Gastroesophageal sphincter (tissue), 4 donors: ENCODE measurements at places on chromosomes 6 and 20. TPM values are rescaled to one million over a fixed set of nuclear protein-coding genes. Genes with fewer than 3 reads are reported as not detected.

Gene TMEM170B
- total RNA-seq: 8.6 TPM

Gene FAM83B
- not detected for total RNA-seq

Gene FNDC11
- not detected for total RNA-seq

- no peak overlapping the region for H3K27ac ChIP-seq
- H3K4me1 ChIP-seq: no peaks in the 10 kb centered on the region
- no peaks in the 10 kb centered on the region for H3K36me3 ChIP-seq
- ATAC-seq: no peak
- no peak overlapping the region for H3K4me3 ChIP-seq
Measured at GRCh38 chr6:42013134-42013516, 37.2 kb upstream of the TAF8 start.

DNA sequence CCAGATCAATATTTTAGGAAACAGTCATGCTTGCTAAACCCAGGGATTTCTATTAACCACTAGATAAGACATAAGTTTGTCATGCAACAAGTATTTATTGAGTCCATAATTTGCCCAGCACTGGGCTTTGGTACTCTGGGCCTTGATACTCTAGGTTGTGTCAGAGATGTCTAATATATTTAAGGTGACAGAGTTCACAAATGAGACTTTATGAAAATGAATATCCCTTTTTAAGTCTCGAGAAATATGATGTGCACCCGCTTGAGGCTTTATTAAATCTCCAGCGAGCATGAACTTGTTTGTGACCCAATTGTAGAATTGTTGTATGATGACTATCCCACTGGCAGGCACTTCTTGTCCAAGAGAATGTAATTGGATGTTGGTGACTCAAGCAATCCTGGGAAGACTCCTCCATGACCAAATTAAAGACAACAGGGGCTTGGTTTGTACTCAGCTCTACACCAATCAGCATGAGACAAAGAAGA is 109.2 kb downstream of the ESR1 start:
- H3K27ac ChIP-seq: peak overlapping the region; percentile 42
- H3K27me3 ChIP-seq: no peaks in the 10 kb centered on the region
- no peak overlapping the region for H3K4me3 ChIP-seq
- no peaks in the 10 kb centered on the region for H3K36me3 ChIP-seq
- ATAC-seq: peak; percentile 94
- H3K4me1 ChIP-seq: no peaks in the 10 kb centered on the region

DNA sequence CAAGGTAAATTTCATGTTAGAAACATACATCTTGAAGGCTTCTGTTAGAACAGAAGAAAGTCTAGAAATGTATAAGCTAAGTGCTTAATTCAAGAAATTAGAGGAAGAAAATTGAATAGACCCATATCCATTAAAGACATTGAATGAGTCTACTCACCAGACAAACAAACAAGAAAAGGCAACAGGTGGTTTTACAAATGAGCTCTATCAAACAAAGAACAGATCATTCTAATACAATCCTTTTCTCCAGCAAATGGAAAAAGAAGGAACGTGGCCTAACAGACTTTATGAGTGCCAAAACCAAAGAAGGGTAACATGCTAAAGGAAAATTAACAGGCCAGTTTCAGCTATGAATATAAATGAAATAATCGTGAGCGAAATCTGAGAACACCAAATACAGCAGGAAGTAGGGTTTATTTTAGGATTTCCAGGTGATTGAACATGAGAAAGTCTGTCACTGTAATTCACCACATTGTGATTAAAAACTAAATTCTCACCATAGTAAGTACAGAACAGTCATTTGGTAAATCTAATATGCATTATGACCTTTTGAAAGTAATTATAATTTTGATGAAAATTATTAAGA is 22.6 kb downstream of the MTHFD1L start:
- H3K27me3 ChIP-seq: no peaks in the 10 kb centered on the region
- no peak overlapping the region for H3K4me3 ChIP-seq
- no peak for ATAC-seq

DNA sequence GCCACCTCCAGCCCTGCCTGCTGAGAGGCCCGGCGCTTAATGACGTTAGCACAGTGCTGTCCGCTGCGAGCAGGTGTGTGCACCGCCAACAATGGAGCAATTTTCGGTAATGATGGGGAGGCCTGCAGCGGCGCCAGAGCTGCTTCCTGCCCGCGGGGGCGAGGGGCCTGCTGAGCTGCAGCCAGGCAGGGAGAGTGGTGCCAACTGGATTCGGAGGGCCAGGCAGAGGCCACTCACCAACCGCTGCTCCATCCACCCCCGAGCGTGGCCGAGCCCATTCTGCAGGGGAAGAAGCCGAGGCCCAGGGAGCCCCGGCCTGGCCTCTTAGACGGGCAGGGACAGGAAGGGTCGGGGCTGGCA is 9.6 kb downstream of the HRH3 start:
- peaks cover 63% of the 10 kb centered on the region for H3K27me3 ChIP-seq
- no peak for ATAC-seq
- no peaks in the 10 kb centered on the region for H3K4me1 ChIP-seq
- H3K36me3 ChIP-seq: no peaks in the 10 kb centered on the region

DNA sequence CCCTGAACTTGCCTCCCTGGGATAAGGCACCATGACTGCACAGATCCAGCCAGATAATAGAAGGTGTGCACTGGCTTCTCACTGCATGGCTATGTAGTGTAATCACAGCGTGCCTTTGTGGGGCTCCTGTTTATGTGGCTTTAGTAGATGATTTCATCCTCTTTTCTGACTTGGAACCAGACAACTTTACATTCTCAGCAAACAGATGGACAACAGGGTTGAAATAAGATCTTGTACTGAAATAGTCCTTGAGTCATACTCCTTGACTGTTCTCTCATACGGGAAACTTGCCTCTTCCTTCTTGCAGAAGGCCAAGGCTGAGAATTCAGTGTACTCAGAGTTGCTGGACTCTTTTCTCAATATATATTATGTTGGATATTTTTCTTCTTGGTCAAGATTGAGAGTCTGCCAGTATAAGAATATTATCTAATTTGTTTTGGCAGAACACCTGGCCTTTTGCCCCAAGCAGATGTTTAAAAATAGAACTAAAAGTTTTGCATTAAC is 25.0 kb upstream of the RNF144B start:
- peaks cover 4% of the 10 kb centered on the region for H3K4me1 ChIP-seq
- H3K4me3 ChIP-seq: no peak overlapping the region
- H3K36me3 ChIP-seq: no peaks in the 10 kb centered on the region

DNA sequence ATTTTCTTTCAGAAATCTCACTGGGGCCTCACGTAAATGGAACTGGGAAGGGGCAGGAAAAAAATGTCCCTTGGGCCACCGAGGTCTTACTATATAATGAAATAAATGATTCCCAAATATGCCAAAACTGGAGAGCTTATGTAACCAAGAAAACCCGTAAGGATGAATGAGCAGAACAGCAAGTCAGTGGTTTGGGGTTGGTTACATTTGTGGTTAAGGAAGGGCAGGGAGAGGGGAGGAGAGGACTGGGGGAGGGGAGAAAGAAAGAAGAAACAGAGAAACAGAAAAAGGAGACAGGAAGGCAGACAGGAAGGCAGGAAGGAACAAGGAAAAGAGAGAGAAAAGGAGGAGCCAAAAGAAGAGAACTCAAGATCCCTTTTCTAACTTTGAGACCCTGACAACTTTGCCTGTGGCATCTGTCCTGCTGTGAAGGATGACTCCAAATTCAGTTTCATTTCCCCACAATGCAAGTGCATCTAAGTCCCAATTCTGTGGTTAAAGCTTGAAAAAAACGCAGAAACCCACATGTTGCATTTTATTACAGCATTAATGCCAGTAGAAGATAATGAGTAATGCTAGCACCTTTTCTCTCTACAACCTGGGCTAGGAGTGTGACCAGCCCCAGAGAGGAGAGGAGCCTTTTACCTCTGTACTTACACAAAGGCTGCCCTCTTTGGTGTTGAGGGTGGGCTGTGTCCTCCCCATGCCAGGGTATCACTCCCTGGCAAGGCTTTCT is 10.8 kb upstream of the ARMC2 start:
- H3K27ac ChIP-seq: no peak overlapping the region
- no peaks in the 10 kb centered on the region for H3K36me3 ChIP-seq
- no peaks in the 10 kb centered on the region for H3K27me3 ChIP-seq
- no peak overlapping the region for H3K4me3 ChIP-seq
- no peaks in the 10 kb centered on the region for H3K4me1 ChIP-seq

DNA sequence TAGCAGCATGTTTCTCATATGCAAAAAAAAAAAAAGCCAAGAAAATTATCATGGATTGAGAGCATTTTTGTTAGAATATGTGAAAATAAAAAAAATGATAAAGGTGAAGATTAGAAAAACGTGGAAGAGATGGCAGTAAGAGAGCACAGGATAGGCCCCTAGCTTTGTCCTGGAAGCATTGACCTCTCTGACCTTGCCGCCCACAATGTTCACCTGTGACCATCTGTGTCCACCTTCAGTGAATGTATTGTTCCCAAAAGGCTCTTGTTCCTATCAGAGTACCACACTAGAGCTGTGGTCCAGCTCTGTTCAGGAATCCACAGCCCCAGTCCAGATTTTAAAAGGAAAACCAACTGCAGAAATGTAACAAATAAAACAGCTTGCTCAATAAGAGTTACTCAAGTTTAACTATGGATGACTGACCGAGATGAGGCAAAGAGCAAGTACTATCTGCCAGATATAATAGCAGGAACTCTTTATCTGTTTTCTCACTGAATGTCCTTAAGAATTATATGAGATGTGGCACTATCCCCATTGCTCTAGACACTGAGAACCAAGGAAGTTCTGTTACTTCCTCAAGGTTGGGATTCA is 287.7 kb upstream of the STXBP5 start:
- no peak overlapping the region for H3K4me3 ChIP-seq
- no peaks in the 10 kb centered on the region for H3K36me3 ChIP-seq
- H3K27me3 ChIP-seq: no peaks in the 10 kb centered on the region

DNA sequence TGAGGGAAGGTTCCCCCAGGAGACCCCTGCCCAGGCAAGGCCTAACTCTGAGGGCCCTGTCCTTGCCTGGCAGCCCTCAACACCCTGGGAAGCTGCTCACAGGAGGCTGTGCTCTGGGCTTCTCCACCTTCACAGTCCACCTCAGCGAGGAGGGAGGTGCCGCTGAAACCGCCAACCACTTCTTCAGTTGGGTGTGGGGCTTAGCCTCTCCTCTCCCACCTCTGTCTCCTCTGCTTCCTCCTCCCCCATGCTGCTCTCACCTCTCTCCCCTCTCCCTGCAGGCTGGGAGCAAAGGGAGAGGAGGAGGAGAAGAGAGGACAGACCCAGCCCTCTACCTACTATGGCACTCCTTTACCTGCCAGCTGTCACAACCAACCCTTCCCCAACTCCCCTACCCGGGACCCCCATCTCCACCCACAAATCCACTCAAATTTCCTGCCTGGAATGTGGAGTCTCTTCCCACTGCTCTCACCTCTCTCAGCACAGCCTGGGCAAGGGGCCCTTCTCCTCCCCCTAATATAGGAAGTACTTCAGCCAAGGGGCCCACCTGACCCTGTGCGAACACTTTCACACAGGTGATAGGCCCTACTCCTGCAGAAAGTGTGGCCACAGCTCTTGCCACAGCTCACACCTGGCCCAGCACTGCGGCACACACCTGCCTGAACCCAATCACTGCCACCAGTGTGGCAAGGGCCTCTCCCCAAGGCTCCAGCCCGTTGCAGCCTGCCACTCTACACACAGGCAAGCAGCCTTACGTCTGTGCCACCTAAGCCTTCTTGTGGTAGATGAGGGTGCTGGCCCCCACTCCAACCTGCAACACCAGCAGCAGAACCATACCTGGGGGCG is 7.2 kb downstream of the RING1 start:
- no peak overlapping the region for H3K27ac ChIP-seq
- H3K36me3 ChIP-seq: peaks cover 17% of the 10 kb centered on the region
- peaks cover 14% of the 10 kb centered on the region for H3K27me3 ChIP-seq
- H3K4me3 ChIP-seq: no peak overlapping the region

Gene LKAAEAR1
- total RNA-seq: not detected

- no peaks in the 10 kb centered on the region for H3K36me3 ChIP-seq
- H3K27me3 ChIP-seq: no peaks in the 10 kb centered on the region
- H3K27ac ChIP-seq: no peak overlapping the region
- ATAC-seq: no peak
- H3K4me1 ChIP-seq: no peaks in the 10 kb centered on the region
- H3K4me3 ChIP-seq: no peak overlapping the region
Measured at GRCh38 chr6:12369781-12370262, 79.7 kb downstream of the EDN1 start.

Gene ZBTB46
- total RNA-seq: 13.8 TPM

Gene GNAS-AS1
- not detected for total RNA-seq

DNA sequence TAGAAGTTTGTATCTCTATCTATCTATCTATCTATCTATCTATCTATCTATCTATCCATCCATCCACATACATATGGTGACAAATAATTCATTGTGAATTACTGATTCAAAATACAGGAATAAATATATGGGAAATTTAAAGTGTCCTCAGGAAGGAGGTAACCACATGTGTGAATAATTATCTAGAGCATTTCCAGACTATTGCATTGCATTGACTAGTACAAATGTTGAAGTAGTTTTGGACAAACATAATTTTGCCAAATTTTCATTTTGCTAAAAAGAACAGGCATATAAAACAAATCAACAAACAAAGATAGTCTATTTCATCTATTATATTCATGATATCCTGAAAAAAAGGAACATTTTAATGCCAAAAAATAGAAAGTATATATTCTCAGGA is 192.7 kb downstream of the UTRN start:
- ATAC-seq: no peak
- no peak overlapping the region for H3K4me3 ChIP-seq
- H3K36me3 ChIP-seq: peaks cover 35% of the 10 kb centered on the region

- H3K27ac ChIP-seq: no peak overlapping the region
- no peak overlapping the region for H3K4me3 ChIP-seq
- H3K4me1 ChIP-seq: no peaks in the 10 kb centered on the region
- H3K36me3 ChIP-seq: no peaks in the 10 kb centered on the region
- ATAC-seq: no peak
- no peaks in the 10 kb centered on the region for H3K27me3 ChIP-seq
Measured at GRCh38 chr6:118203545-118203944, 296.5 kb downstream of the SLC35F1 start.

- no peaks in the 10 kb centered on the region for H3K36me3 ChIP-seq
- no peaks in the 10 kb centered on the region for H3K4me1 ChIP-seq
- H3K27ac ChIP-seq: no peak overlapping the region
- no peaks in the 10 kb centered on the region for H3K27me3 ChIP-seq
Measured at GRCh38 chr6:4901386-4902061, 102.3 kb downstream of the RPP40 start.

Gene TFAP2C
- 0.54 TPM for total RNA-seq

- H3K27me3 ChIP-seq: no peaks in the 10 kb centered on the region
- H3K36me3 ChIP-seq: no peaks in the 10 kb centered on the region
- no peaks in the 10 kb centered on the region for H3K4me1 ChIP-seq
- ATAC-seq: no peak
Measured at GRCh38 chr6:140766999-140767398, 1365.7 kb upstream of the GJE1 start.

Gene HMGA1
- total RNA-seq: 19.4 TPM

- peaks cover 2% of the 10 kb centered on the region for H3K4me1 ChIP-seq
- no peak overlapping the region for H3K4me3 ChIP-seq
- no peaks in the 10 kb centered on the region for H3K36me3 ChIP-seq
- peak overlapping the region; percentile 2 for H3K27ac ChIP-seq
- H3K27me3 ChIP-seq: no peaks in the 10 kb centered on the region
- no peak for ATAC-seq
Measured at GRCh38 chr6:125832391-125833117, 41.8 kb downstream of the NCOA7 start.
